ENCODE measurements at places on chromosomes 2 and 18. TPM values are rescaled to one million over a fixed set of nuclear protein-coding genes. Genes with fewer than 3 reads are reported as not detected.

ALPI gene
- total RNA-seq = not detected

SLC30A3 gene
- total RNA-seq = 0.52 TPM

RAB6C gene
- not detected for total RNA-seq

MZT2A gene
- total RNA-seq = 27.7 TPM

LCT gene
- not detected for total RNA-seq

VWC2L gene
- total RNA-seq = 0.52 TPM

CTLA4 gene
- total RNA-seq = not detected

COL3A1 gene
- total RNA-seq = 6,920 TPM

CFAP210 gene
- not detected for total RNA-seq
